ENCODE measurements at places on chromosomes 12 and 14. TPM values are rescaled to one million over a fixed set of nuclear protein-coding genes. Genes with fewer than 3 reads are reported as not detected.

Gene CDK17
- 27.3 TPM for polyA plus RNA-seq

Gene RABGGTA
- polyA plus RNA-seq = 14.7 TPM

- no peak for DNase-seq
These were observed 62.3 kb downstream of the OTOGL start for GRCh38 chr12:80161612-80162011.

GRCh38 chr12:80193865-80194264 lies 94.5 kb downstream of the OTOGL start:
- no peak for DNase-seq

GRCh38 chr12:48961331-48961730 lies 4.0 kb upstream of the ARF3 start:
- DNase-seq = no peak

DNA sequence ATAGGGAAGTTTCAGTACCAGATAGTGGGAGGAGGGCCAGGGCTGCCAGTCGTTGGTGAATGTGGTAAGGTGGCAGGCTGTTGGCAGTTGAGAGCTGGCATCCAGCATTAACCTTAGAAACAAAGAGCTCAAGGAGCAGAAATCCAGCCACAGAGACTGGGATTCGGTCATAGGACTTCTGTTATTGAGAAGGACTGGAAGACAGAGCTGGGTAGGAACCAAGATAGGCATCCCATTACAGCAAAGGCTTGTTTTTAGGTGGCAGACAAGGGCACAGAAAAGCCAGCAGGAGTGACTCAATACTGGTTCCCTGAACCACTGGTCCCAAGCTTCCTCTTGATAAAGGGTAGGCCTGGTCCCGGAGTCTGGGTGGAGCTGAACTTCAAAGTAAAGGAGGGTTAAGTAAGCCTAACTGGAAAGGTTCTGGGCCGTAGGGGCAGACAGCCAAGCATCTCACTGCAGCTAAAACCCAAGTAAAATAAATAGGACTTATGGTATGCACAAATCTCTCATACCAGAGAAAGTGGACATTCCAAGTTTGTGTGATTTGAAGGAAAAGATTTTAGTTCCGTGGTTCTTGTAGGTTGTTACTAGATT lies 147.9 kb downstream of the ETV6 start:
- no peak for DNase-seq

DNA sequence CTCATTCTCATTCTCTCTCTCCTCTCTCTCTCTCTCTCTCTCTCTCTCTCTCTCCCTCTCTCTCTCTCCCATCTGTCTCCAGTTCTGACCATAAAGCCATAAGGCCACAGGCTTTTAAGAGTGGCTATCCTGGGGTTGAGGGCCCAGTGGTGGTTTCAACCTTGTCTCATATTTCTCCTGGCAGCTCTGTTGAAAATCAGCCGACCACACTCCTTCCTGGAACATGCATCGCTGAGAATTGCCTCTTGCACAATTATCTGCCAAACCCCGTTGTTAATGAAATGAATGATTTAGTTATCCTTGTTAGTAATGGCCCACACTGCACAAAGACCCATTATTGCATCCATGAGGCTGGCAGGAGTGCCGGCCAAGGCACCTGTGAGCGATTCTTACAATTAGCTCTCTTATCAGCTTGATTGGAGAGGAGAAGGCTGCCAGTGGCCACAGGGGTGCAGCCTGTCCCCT lies 30.4 kb upstream of the KCNA5 start:
- DNase-seq = no peak

Gene RNF212B
- polyA plus RNA-seq = 0.59 TPM

DNA sequence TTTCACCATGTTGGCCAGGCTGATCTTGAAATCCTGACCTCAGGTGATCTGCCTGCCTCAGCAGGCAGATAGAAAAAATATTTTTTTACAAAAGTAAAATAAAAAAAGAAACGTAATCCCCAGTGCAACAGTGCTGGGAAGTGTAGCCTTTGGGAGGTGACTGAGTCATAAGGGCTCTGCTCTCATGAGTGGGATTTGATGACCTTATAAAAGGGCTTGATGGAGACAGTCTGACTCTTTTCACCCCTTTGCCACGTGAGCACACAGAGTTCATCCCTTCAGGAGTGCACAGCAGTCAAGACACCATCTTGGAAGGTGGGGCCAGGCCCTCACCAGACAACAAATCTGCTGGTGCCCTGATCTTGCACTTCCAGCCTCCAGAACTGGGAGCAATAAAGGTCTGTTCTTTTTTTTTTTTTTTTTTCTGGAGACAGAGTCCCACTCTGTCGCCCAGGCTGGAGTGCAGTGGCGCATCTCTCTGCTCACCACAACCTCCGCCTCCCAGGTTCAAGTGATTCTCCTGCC lies 24.7 kb upstream of the DYNC1H1 start:
- DNase-seq = no peak

GRCh38 chr12:50401500-50402081 lies 906 bp downstream of the LARP4 start:
- no peak for DNase-seq

- no peak for DNase-seq
These were observed 8.4 kb downstream of the HOXC8 start for GRCh38 chr12:54017027-54017788.

- no peak for DNase-seq
These were observed 83.2 kb downstream of the HMGA2 start for GRCh38 chr12:65907513-65907912.

GRCh38 chr14:68896132-68896531 lies 83.0 kb downstream of the ACTN1 start:
- DNase-seq = no peak

DNA sequence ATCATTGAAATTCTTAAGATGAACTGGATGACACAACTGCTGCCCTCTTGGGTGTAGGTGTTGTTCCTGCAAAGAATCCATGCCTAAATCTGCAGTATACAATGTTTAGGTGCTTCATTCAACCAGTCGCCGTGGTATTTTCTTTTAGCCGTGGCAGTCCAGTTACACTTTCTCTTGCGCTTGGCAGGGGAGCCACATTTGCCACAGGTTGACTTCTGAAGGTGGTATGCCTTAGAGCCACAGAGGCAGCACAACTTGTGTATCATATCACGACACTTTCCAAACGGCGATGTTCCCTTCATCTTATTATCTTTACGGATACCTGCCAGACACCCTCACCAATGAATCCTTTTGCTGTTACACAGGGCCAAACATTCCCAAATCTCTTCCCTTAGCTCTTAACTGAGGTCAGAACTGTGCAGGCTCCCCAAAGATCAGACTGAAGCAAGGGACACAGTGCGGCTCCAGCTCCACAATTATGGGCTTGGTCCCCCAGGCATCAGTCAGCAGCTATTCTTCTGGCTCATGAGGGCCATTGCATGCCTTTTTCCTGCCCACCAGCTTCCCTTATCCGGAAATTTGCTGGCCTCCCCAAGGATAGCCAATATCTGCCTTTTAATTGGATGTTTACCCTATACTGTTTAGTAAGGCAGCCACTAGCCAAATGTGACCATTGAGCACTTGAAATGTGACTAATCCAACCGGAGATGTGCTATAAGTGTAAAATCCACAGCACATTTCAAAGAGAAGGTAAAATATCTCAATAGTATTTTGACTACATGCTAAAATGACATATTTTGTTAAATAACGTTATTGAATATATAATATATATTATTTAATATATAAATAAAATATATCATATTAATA lies 50.7 kb downstream of the SENP1 start:
- DNase-seq = no peak

- no peak for DNase-seq
These were observed 120.9 kb upstream of the BCL2L14 start for GRCh38 chr12:11949738-11950411.

Gene GNPNAT1
- polyA plus RNA-seq = 14.1 TPM

DNA sequence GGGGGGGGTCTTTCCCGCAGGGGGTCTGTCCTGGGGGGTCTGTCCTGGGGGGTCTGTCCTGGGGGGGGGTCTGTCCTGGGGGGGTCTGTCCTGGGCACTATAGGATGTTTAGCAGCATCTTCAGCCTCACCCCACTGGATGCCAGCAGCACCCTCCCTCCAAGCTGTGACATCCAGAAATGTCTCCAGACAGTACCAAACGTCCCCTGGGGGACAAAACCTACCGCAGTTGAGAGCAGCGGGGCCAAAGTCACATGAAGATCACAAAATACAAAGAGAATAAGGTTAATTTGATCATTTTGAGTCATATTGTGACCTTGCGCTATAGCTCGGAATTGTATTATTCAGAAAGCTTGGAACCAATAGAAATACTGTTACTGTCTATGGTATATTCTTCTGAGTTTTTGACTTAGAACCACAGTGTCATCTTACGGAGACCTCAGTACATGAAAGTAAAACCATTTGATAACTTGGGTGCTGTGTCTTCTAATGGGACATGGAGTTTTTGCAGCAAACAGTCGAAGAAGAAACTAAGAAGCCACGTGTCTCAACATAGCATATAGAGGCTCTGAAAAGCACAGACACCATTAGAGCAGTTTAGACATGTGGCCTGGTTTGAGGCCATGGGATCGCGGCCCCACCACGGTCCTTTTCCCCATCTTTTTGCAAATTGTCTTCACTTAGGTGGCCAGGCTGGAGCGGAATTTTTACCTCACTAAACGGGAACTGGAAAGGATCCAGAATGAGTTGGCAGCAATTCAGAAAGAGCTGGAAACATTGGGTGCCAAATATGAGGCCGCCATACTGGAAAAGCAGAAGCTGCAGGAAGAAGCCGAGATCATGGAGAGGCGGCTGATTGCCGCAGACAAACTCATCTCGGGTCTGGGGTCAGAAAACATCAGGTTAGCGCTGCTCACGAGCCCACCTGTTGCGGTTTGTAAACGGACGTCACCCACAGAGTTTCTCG lies 59.9 kb downstream of the CCDC92 start:
- DNase-seq = no peak

Gene RND1
- 0.38 TPM for polyA plus RNA-seq

DNA sequence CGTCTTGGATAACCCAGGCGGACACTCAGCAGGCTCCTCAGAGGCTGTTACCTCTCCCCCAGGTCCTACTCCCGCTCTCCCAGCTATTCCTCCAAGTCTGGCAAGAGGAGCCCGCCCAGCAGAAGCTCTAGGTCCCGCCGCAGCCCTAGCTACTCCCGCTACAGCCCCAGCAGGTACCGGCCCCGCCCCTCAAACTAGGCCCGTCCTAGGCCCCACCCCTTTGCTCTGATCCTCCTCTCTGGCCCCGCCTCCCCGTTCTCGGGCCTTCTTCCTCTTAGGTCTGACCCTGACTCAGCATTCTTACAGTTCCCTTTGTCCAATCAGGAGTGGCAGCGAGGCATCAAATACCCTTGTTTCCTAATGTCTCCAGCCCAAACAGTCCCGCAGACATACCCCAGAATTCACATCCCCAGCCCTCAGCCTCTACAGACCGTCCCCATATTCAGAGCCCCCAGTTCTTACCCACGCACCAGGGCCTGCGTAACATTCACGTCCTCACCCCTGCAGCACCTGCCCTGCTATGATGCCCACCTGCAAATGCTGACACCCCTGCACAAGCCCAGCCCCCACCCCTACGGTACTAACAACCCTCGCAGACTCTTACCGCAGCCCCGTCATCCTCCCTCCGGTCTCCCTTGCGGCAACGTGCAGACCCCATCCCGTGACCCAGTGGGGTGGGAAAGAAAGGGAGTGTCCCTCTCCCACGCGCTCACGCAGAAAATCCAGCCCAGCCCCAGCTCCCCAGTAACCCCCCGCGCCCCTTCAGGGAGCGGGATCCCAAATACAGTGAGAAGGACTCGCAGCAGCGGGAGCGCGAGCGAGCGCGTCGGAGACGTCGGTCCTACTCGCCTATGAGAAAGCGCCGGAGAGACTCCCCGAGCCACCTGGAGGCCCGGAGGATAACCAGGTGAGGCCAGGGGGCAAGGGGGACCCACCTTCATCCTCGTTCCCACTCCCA lies 25.0 kb upstream of the HSPB8 start:
- no peak for DNase-seq

- no peak for DNase-seq
These were observed 233.2 kb downstream of the MDGA2 start for GRCh38 chr14:47442211-47442610.

- DNase-seq = no peak
These were observed 40.9 kb upstream of the PLEKHA5 start for GRCh38 chr12:19088606-19089005.

All from forelimb muscle (tissue), 1 donor.